Stimulated activated CD4-positive, alpha-beta T cell treated with anti-CD3 and anti-CD28 coated beads, TNF-alpha, amount 100 ng/mL, for 1 hour (primary cell): ENCODE measurements at places on chromosomes 5 and 9.

DNA sequence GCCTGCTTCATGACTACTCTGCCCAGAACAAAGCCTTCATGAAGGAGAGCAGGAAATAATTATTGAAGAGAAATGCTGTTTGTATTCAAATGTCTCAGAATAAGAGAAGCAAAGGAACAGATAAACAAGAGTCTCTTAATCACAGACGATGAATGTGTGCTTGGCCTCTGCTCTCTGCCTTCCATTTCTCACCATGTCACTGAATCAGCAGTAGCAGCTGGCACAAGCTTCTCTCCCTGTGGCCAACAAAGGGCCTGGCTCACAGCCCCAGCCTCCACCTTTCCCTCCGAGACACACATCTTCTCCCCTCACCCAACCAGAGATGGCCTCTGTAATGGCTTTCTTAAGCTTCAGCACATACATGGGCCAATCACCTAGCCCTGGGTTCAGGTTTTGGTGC is 128.1 kb upstream of the SLIT3 start:
- DNase-seq, result no peak

- DNase-seq, result no peak
These were observed 12.3 kb downstream of the NFIB start for GRCh38 chr9:14301583-14302021.

DNA sequence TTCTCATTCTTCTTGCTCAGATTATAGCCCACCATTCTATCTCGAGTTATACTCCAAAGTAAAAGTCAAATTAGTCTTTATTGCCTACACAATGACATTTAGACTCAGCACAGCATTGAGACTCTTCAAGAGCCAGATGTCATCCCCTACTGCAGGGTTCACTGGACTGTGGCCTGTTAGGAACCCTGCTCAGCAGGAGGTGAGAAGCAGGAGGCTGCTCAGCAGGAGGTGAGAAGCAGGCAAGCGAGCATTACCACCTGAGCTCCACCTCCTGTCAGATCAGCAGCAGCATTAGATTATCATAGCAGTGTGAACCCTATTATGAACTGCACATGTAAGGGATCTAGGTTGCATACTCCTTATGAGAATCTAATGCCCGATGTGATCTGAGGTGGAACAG is 12.7 kb upstream of the LIFR start:
- DNase-seq, result no peak

- no peak for DNase-seq
These were observed 159.5 kb upstream of the SLC28A3 start for GRCh38 chr9:84499969-84500582.

DNA sequence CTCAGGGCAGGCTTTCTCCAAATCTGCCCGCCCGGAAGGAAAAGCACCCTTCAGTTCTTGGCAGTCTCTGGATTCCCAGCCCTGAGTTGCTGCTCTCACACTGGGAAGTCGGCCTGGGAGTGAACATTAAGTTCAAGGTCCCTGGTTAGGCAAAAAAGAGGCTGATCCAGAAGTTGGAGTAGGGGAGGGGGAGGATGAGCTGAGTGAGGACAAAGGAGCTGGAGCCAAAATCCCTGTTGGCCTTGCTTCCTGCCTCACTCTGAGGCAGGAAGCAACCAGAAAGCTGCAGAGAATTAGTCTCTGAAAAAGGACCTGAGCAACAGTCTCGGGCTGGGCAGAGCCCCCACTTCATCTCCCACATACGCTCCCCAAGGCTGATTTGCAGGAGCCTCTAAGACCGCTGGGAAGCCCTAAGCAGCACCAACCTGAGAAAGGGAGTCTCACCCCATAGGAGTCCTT is 15.0 kb upstream of the RPS14 start:
- DNase-seq, result no peak

GRCh38 chr5:72451741-72452505 is 55.3 kb downstream of the ZNF366 start:
- DNase-seq, result no peak

DNA sequence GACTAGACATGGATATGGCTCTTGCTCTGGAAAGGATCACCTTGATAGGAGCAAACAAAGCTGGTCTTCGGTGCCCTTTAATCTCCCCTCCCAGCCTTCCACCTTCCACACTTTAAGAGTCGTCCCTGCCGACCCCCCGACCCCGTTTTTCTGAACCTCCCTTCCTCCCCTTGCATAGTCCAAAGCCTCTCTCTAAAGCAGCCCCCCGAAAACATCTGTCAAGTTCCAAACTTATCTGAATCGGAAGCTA is 423 bp upstream of the NUP214 start:
- no peak for DNase-seq

GRCh38 chr5:175436359-175436758 is 7.6 kb downstream of the DRD1 start:
- DNase-seq, result no peak

- DNase-seq, result no peak
These were observed 122.5 kb downstream of the WDR41 start for GRCh38 chr5:77369566-77369965.

- DNase-seq, result no peak
These were observed 38.3 kb upstream of the ZFYVE16 start for GRCh38 chr5:80369521-80369920.

DNA sequence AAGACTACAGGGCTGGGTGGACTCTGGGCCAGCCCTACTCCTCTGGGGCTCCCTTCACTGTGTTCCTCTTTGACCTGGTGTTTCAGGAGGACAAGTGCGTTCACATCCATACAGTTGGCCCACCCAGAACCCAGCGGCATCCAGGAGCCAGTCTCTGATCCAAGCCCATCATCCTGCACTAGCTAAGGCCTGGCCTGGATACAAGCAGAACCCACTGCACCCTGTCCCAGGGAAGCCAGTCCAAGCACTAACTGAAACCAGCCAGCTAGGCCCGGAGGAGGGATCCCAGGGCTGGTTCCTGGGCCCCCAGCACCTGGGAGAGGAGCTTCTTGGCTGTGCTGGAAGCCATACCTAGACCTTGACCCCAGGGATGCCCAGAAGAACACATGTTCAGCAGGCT is 4.1 kb upstream of the GBGT1 start:
- no peak for DNase-seq

DNA sequence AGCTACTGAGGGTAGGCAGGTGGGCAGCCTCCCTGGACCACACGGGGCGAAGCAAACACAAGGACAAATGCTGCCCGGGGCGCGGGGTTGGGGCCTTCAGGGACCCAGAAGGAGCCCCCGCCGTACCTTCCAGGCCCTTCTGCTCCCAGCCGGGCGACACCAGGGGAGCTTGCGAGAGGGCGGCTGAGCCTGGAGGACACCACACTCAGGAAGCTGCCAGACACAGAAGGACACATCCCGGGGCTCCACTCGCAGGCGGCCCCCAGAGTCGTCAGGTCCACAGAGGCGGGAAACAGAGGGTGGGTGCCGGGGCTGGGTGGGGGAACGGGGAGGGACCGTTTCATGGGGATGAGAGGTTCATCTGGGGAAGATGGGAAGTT is 58.5 kb upstream of the UBAC1 start:
- no peak for DNase-seq

GRCh38 chr5:40041452-40041851 is 616.7 kb upstream of the DAB2 start:
- DNase-seq, result no peak

GRCh38 chr9:128505414-128505765 is 871 bp downstream of the GLE1 start:
- no peak for DNase-seq

- DNase-seq, result no peak
These were observed 165.1 kb downstream of the PLK2 start for GRCh38 chr5:58294598-58295305.

DNA sequence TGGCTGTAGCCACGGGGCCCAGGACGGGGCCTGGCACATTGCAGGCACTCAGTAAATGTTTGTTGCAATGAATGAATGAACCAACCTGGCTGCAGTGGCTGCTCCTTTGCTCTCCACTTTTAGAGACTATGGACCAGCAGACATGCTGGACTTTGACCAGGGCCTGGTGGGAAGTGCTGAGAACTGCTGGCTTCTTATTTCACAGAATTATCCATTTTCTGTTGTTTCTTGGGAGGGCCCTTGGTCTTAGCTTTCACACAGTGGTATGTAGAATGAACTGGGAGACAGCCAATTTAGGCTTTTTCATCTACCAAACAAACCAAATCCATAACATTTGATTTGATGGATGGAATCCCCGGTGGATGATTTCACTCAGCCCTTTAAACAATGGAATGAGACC is 78.0 kb upstream of the LHFPL2 start:
- no peak for DNase-seq

- DNase-seq, result no peak
These were observed 2.6 kb upstream of the EGFL7 start for GRCh38 chr9:136659861-136660784.

- DNase-seq, result no peak
These were observed 17.3 kb downstream of the ALDH1A1 start for GRCh38 chr9:72935595-72935994.

DNA sequence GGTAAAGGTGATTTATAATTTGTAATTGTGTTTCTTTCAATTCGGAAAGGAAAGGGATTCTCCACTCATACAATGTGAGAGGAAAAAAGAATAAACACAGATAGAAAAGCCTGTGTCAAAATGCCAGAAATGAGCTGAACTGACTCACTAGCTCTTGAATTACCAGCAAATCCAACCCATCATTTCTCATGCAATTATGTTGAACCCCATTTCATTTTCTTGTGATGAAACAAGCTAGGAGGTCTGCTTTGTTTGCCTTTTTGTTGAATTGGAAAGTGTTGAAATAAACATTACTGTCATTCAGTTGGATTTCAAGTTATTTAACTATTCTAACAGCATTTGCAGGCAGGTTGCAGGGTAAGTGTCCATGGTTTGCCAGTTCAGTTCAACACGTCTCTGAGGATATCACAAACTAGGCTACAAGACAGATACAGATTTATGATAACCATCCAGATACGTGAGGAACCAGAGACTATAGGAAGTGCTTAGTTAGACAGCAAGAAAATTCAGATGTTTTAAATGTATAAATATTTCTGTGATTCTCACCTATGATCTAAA is 547.2 kb downstream of the MAT2B start:
- DNase-seq, result no peak

DNA sequence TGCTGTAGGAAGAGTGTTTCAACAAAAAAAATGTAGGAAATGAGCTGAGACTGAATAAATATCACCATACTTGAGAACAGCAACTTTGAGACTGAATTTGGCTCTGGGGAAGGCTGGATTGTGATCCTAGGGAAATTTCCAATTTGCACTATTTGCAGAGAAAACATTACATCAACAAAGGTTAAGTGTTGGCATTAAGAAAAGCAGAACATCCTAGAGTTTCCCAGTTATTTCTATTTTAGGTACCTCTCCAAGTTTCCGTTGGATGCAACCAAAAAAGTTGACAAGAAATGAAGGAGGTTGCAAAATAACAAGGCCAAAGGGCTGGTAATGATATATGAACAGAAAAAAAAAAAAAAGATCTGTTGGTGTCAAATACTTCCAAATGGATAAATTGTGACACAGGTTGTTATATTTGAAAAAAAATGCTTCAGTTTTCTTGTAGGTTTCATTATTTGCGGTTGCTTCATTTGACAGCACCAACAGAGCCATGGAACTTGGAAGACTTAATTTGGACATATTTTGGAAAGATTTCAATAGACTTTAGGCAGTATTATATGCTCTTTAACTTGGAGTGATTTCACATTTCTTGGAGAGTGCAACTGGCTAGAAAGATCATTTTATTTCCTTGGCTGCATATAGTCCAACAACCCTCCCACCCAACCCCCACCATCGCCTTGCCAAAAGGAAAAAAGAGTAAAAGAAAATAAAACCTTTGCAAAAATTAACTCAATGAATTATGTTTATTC is 230.8 kb downstream of the ZNF608 start:
- DNase-seq, result no peak

- DNase-seq, result no peak
These were observed 732 bp downstream of the GBGT1 start for GRCh38 chr9:133162861-133163503.

- DNase-seq, result no peak
These were observed 94.7 kb downstream of the EBF1 start for GRCh38 chr5:159005062-159005461.

GRCh38 chr5:102866237-102866600 is 111.1 kb downstream of the PAM start:
- DNase-seq, result no peak

DNA sequence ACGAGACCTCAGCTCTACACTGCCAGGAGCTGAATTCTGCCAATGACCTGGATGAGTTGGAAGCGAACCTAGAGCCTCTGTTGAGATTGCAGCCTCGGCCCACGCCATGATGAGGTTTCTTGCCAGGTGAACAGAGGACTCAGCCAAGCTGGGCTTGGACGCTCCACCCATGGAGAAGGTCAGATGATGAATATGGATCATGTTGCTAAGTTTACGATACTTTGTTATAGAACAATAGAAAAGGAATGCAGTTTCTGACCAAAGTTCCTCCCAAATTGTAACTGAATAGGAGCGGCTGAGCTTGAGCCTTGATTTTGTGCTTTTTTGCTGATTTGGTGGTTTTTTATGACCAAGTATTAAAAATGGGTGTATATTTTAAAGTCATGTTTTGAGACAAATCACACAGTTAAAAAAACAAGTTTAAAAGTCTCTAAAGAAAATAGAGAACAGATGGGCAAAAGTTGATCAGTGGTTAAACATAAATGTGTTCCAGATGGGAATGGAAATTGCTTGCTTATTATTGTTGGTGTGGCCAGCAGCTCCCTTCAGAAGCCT is 32.9 kb downstream of the ROPN1L start:
- DNase-seq, result no peak

DNA sequence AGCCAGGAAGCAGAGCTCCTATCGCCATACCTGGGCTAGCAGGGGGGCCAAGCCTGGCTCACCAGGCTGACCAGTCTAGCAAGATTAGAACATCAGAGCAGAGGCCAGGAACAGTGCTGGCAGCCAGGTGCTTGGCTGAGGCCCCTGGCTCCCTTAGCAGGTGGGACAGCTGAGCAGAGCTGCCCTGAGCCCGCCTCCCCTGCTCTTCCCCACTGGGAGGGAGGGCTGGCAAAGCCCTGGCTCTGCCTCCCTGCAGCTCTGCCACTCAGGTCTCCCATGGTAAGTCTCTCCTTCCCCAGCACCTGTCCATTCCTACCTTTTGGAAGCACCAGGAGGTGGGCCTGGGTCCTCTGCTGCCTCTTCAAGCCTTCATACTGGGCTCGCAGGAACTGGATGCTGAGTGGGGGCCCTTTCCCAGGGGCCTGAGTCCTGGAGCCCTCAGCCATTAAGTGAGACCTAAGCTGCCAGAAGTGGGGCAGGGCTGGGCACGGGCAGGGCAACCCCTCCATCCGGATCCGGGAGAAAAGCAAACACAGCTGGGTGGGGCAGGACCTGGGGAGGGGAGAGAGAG is 803 bp downstream of the C9orf152 start:
- no peak for DNase-seq

- no peak for DNase-seq
These were observed 363.7 kb downstream of the IRX2 start for GRCh38 chr5:2387634-2388325.

- DNase-seq, result no peak
These were observed 1.1 kb downstream of the CTNND2 start for GRCh38 chr5:11903121-11903613.

GRCh38 chr9:136947028-136947891 is 2.2 kb downstream of the C8G start:
- no peak for DNase-seq

DNA sequence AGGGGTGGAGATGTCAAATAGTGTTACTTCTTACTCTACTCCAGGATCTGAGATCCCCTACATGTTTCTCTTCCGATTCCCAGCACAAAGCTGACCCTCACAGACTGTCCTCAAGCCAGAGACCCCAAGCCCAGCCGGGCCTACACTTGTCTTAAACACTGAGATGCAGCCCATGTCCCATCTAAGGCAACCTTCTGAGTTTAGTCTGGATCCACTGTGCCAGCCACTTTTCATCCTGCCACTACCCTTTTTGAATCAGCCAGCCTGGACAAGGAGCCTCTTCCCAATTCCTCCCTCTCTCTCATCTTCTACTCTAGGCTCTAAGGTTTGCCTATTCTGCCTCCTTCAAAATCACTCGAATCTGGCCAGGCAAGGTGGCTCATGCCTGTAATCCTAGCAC is 6.2 kb upstream of the MYORG start:
- DNase-seq, result no peak
